Adrenal gland (tissue), 19 donors: ENCODE measurements at places on chromosomes 7 and 10. TPM values are rescaled to one million over a fixed set of nuclear protein-coding genes. Genes with fewer than 3 reads are reported as not detected.
A peak's percentile ranks its signal among the peaks of the same experiment; 100 is the strongest.

DNA sequence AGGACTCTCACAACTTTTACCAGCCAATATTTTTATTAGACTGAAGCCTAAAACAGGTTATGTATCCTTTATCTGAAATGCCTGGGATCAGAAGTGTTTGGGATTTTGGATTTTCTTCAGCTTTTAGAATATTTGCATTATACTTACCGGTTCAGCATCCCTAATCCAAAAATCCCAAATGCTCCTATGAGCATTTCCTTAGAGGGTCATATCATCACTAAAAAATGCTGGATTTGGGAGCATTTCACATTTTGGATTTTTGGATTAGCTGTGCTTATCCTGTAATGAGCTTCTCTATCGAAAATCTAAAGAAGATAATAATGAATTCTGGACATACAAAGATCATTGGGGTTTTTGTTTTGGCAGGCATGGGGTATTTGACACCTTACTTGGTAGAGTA is 53.0 kb downstream of the RALA start:
- no peak overlapping the region for H3K27ac ChIP-seq
- no peaks in the 10 kb centered on the region for H3K36me3 ChIP-seq
- no peaks in the 10 kb centered on the region for H3K27me3 ChIP-seq
- H3K4me3 ChIP-seq: no peak overlapping the region

DNA sequence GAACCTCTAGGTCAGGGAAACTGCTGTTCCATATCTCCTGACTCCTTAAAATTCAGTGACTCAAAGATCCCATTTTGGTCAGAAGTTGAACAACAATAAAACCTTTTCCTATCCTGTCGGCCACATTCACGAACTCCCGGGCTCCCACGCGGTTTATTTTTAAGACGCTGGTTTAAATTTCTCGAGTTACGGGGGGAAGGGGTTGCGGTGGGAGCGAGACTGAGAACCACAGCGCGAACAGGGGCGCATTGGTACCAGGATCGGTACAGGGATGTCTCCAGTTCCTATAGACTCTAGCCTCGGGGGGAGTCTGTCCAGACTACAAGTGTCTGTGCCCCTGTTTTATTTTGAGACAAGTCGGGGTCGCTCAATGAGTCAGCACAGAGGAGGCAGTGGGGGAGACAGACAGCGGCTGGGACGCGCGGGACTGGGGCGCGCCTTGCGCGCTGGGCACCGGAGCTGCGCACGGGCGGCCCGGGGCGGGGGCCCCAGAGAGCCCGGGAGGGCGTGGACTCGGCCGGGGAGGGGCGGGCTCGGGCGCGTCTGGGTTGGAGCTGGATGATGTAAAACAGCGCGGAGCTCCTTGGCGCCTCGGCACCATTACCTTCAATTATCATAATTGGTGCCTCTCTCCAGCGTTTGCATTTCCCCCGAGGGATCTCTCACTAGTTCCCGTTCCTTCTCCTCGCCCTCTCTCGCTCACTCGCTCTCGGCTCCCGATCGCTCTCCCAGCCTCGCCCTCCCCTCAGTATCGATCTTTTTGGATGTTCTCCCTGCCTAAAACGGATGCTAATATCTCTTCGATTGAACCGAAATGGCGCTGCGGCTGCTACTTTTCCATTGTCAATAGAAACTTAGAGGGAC is 8.7 kb upstream of the BAMBI start:
- H3K27ac ChIP-seq: no peak overlapping the region
- H3K4me3 ChIP-seq: peak overlapping the region; percentile 30
- H3K36me3 ChIP-seq: no peaks in the 10 kb centered on the region
- peak; percentile 62 for DNase-seq

- H3K27ac ChIP-seq: no peak overlapping the region
- no peak overlapping the region for H3K4me3 ChIP-seq
- H3K27me3 ChIP-seq: no peaks in the 10 kb centered on the region
- no peaks in the 10 kb centered on the region for H3K36me3 ChIP-seq
- no peaks in the 10 kb centered on the region for H3K4me1 ChIP-seq
These were observed 326.3 kb downstream of the CCSER2 start for GRCh38 chr10:84654671-84655070.

GRCh38 chr7:35035511-35035961 is 1.7 kb downstream of the DPY19L1 start:
- H3K27ac ChIP-seq: no peak overlapping the region
- peaks cover 18% of the 10 kb centered on the region for H3K4me1 ChIP-seq
- no peak for DNase-seq
- H3K36me3 ChIP-seq: no peaks in the 10 kb centered on the region
- peak overlapping the region; percentile 87 for H3K4me3 ChIP-seq
- H3K27me3 ChIP-seq: no peaks in the 10 kb centered on the region

DNA sequence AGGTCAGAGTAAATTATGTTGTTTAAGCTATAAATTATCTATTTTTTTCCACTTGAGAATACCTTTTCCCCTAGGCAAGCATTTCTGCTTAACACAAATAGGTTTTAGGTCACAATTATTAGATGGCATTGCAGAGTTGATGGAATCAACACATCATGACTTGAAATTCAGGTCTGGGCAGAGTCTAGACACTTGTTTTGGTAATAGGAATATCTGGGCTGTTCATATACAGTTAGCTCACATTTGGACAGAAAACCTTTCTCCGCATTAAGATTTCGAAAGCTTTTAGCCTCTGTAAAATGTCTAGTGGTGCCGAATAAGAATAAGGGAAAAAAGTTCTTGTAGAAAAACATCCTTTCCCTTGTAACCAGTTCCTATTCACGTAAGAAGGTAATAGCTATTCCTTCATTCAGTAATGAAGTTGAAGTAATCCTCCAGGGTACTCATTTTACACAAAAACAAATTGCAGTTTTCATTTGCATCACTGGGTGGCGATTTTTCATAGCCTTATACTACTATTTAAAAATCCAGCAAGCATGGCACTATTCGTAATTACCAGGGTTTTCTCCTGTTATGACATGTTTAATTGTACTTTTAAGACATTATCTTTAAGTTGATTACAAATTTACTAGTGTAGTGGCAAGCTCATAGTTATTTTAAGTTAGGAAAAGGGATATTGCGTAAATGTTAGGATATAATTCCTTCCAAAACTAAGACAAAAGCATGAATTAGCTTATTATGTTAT is 37.0 kb downstream of the RPA3 start:
- peaks cover 25% of the 10 kb centered on the region for H3K4me1 ChIP-seq
- no peak overlapping the region for H3K4me3 ChIP-seq
- H3K36me3 ChIP-seq: no peaks in the 10 kb centered on the region

- no peak overlapping the region for H3K27ac ChIP-seq
- no peak for DNase-seq
- H3K36me3 ChIP-seq: no peaks in the 10 kb centered on the region
- H3K4me3 ChIP-seq: no peak overlapping the region
- H3K4me1 ChIP-seq: peaks cover 12% of the 10 kb centered on the region
These were observed 2.0 kb upstream of the ADAM12 start for GRCh38 chr10:126390324-126390723.

DNA sequence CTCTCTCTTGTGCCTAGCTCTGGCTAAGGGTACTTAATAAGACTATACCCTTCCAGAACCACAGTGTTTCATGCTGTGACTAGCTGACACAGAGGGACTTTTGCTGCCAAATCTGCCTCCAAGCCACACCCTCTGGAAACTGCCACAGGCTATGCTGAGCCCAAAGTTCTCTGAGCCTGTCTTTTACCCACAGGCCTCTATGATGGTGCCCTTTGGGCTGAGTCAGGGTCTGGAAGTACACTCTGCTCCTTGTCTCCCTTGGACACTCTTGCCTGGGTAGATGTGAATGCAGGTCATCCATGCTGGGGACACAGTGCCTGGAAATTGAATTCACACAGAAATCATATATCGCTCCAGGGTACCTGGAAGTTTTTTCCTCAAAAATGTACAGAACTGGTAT is 22.6 kb downstream of the DYDC1 start:
- no peak overlapping the region for H3K27ac ChIP-seq
- H3K36me3 ChIP-seq: no peaks in the 10 kb centered on the region
- no peaks in the 10 kb centered on the region for H3K4me1 ChIP-seq
- no peak for DNase-seq

DNA sequence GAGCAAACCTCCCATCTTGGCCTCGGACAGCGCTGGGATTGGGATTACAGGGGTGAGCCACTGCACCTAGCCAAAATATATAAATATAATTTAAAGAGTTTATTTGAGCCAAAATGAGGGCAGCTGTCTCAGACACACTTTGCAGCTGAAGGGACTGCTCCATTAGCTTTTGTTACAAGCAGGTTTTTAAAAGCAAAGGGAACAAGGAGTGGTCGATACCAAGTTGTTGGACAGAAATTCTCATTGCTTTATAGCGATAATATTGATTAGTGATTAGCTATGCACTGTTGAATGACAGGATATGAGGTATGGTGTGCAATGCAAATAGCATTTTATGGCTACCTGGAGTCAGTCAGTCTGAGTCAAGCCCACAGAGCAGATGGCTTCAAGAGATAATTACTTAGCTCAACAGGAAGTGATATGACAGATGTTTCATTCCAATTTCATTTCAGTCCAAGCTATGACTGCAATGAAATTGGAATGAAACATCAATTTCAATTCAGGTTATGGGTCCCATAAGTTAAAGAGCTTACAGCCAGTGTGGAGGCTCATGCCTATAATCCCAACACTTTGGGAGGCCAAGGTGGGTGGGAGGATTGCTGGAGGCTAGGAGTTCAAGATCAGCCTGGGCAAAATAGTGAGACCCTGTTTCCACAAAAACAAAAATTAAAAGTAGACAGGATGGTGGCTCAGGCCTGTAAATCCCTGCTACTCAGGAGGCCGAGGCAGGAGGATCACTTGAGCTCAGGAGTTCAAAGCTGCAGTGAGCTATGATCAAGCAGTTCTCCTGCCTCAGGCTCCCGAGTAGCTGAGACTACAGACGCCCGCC is 23.1 kb downstream of the TYW1 start:
- H3K4me1 ChIP-seq: no peaks in the 10 kb centered on the region
- no peak overlapping the region for H3K4me3 ChIP-seq
- DNase-seq: peak; percentile 21
- no peak overlapping the region for H3K27ac ChIP-seq

GRCh38 chr7:42211938-42212337 is 25.1 kb downstream of the GLI3 start:
- H3K4me3 ChIP-seq: no peak overlapping the region
- peaks cover 7% of the 10 kb centered on the region for H3K4me1 ChIP-seq
- H3K27me3 ChIP-seq: no peaks in the 10 kb centered on the region
- no peak for DNase-seq
- H3K27ac ChIP-seq: no peak overlapping the region

DNA sequence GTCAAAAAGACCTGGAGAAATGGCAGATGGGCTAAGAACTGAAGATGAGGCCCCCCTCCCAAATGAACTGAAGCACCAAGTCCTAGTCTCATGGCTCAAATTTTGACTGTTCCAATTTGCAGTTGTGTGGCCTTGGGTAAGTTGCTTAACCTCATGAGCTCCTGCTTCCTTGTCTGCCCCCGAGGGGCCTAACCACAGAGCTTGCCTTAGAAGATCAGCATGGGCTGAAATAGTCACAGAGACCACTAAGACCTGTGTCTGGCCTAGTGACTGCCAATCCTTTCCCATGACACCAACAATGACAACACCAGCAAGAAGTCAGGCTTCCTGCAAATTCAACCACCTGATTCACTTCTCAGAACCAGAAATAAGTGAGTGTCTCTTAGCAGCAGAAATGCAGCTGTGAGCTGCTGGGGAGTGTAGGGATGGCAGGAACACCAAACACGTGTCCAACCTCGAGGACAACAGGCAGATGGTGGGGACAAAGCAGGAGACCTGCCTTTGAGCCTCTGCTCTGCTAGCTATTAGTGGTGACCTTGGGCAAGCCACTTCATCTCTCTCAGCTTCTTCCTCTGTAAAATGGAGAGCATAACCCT is 23.7 kb downstream of the CRHR2 start:
- no peak overlapping the region for H3K27ac ChIP-seq
- H3K27me3 ChIP-seq: no peaks in the 10 kb centered on the region
- H3K36me3 ChIP-seq: no peaks in the 10 kb centered on the region
- no peak for DNase-seq
- H3K4me1 ChIP-seq: no peaks in the 10 kb centered on the region

DNA sequence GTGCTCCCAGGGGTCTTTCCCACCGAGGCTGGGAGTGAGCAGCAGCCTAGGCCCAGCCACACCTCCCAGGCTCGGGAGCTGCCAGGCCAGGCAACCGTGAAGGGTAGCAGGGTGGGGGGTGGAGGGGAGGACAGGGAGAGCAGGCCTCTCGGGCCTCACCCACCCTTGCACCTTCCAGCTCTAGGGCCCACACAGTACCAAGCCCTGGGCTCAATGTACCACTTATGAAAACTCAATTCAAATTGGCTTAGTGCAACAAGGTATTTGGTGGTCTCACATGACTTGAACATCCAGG is 127.4 kb downstream of the FAM53B start:
- H3K4me1 ChIP-seq: peaks cover 33% of the 10 kb centered on the region
- no peak overlapping the region for H3K27ac ChIP-seq

GRCh38 chr10:122981066-122981464 is 864 bp downstream of the PSTK start:
- peak overlapping the region; percentile 98 for H3K27ac ChIP-seq
- no peak for DNase-seq
- peaks cover 14% of the 10 kb centered on the region for H3K4me1 ChIP-seq
- H3K36me3 ChIP-seq: no peaks in the 10 kb centered on the region
- H3K27me3 ChIP-seq: no peaks in the 10 kb centered on the region

DNA sequence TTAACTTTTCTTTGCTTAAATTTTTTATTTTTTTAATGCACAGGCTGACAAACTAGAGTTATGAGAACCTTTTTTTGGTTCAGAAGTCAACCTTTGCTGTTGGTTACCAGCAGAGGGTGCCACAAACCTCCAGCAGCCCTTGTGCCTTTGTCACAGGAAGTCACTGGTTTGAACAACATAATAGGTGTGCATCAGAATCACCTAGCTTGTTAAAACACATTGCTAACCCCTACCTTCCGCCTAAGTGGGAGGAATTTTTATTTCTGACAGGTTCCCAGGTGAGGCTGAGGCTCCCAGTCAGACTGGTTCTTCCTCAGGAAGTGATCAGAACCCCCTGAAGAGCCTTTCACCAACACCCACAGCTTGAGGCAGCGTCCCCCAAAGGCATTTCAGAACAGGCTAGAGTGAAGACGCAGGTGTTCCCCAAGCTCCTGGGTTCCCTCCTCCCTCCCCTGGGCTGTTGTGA is 22.6 kb upstream of the VDAC2 start:
- H3K27ac ChIP-seq: no peak overlapping the region
- H3K4me3 ChIP-seq: no peak overlapping the region
- H3K27me3 ChIP-seq: no peaks in the 10 kb centered on the region
- no peaks in the 10 kb centered on the region for H3K36me3 ChIP-seq

DNA sequence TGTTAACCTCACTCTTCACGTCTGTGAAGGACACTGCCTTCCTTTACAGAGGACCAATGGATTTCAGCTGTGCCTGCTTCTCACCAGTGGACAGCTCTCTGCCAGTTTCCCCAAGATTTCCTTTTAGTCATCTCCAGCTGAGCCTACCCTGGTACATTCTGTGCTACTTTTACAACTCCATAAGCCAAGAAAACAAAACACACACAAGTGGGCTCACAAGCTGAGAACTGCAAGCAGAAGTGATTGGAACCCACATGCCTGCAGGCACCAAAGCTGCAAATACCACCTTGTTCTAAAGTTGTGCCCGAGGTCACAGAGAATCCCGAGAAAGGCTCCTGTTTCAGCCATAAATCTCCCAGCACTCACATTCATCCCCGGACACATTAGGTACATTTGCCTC is 636.8 kb downstream of the PHTF2 start:
- no peaks in the 10 kb centered on the region for H3K27me3 ChIP-seq
- H3K4me1 ChIP-seq: no peaks in the 10 kb centered on the region
- no peaks in the 10 kb centered on the region for H3K36me3 ChIP-seq
- no peak for DNase-seq

The TLL2 gene
- polyA plus RNA-seq: 0.13 TPM

The UPK3B gene
- 0.84 TPM for polyA plus RNA-seq

The CFTR gene
- polyA plus RNA-seq: 0.07 TPM

The SPDYE2B gene
- polyA plus RNA-seq: not detected

The FBXL13 gene
- polyA plus RNA-seq: 0.64 TPM

The MYH16 gene
- not detected for polyA plus RNA-seq

The HOXA9 gene
- polyA plus RNA-seq: 4.4 TPM

The DOCK1 gene
- polyA plus RNA-seq: 8.3 TPM

The MAD1L1 gene
- 87.7 TPM for polyA plus RNA-seq

The ITGA8 gene
- 8.8 TPM for polyA plus RNA-seq

The CUTC gene
- polyA plus RNA-seq: 29.9 TPM

The WDFY4 gene
- polyA plus RNA-seq: 4.1 TPM
